NCI-H1092 treated with DMSO at 0.1 percent for 48 hours (cell line): ENCODE measurements at places on chromosomes 1 and 21.

GRCh38 chr1:155017041-155017945 is 14.7 kb downstream of the ZBTB7B start:
- peak; percentile 63 for DNase-seq

DNA sequence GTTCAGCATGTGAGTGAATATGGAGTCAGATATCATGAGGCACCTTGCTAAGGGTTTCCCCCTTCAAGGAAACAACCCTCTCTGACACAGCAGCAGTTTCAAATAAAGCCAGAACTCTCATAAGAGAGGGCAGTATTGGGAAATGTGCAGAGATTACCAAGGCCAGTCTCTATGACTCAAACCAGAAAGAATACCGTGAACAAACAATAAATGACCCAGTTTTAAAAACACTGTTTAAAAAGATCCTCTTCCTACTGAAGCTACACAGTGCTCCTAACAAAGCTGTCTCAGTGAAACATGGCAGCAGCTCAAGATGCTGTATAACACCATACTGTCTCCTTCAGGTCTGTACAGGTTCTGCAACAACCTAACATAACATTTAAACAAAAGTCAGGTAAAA is 102.6 kb downstream of the KIAA0319L start:
- DNase-seq, result no peak

- DNase-seq, result no peak
Measured at GRCh38 chr1:86975993-86976550, 61.6 kb downstream of the HS2ST1 start.

GRCh38 chr1:113027449-113027848 is 45.5 kb upstream of the LRIG2 start:
- no peak for DNase-seq
